ENCODE measurements at places on chromosomes 11 and 22. TPM values are rescaled to one million over a fixed set of nuclear protein-coding genes. Genes with fewer than 3 reads are reported as not detected.

- DNase-seq, result no peak
Measured at GRCh38 chr11:31815711-31816467, 4.8 kb upstream of the PAX6 start.

DNA sequence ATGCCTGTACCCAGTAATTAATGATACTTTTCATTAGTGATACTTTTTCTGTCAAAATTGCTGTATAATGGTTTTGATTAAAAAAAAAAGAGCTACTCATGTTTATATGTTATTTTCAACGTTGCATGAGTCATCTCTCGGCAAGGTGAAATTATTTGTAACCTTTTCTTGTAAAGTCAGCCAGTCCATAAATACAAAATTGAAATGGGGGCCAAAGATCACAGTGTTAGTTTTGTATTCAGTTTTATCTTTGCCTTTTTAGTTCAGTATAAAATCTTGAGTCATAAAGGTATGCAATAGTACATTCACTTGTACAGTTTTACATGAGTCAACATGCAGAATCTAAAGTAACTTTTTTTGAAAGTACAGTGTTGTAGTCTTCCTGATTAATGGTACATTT, 4.3 kb downstream of the ARHGEF12 start:
- DNase-seq, result no peak

- DNase-seq, result no peak
Measured at GRCh38 chr11:125949271-125950177, 3.7 kb downstream of the VSIG10L2 start.

DNA sequence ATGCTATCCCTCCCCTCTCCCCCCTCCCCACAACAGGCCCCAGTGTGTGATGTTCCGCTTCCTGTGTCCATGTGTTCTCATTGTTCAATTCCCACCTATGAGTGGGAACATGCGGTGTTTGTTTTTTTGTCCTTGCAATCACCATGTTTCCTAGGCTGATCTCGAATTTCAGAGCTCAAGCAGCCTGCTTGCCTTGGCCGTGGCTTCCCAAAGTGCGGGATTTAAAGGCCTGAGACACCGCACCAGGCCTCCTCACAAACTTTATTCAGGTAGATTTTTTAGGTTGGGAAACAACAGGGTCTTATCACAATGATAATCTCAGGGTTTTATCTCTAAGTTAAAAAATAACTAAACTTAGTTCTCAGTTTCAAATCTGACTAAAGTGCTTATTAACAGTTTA, 125.4 kb downstream of the LUZP2 start:
- DNase-seq, result no peak

DNA sequence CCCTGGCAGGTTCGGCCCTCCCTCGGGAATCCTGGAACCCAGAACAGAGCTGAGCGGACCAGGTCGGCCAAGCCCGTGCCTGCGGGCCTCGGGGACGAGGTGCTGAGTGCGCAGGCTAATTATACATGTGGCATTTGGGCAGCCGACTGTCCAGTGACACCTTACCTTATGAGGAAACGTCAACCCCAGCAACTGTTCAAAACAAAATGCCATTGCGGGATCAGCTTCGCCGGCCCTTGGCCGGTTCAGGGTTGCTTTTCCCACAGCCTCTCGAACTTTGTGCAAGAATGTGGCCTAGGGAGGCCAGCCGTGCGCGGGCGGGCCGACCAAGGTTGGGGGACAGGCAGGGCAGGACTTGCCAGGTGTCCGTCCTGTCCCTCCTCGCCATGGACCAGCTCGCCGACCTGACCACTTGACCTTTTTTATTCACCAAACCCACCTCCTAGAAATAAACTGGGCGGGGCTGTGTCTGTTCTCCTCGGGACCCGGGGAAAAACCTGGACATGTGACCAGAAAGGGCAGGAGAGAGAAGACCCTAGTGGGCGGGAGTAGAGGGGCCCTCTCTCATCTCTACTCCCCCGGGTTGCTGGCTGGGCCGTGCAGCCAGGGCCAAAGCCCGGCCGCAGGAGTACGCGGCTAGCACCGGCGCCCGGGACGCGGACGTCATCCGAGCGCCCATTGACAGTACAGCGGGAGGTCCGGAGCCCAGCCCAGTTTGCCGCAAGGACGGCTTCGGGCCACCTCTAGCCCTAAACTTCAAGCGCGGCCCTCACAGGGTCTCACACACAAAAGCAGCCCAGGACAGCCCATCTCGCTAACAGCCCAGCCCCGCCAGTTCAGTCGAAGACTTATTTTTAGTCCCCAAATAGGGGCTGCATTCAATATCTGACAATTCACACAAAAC, 134.3 kb upstream of the C11orf58 start:
- DNase-seq, result peak; percentile 81

DNA sequence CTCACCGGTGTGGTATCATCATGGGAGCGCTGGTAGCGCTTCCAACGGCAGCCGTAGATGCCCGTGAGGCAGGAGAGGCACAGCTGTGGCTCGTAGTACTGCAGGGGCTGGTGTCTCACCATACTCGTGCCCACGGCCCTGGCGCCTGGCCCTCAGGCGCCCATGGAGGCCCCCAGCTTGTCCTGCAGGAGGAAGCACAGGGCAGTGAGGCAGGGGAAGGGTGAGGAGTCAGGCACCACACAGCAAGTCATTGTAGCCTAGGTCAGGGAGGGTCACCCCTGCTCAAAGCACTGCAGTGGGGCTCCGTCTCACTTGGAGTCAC, 44.6 kb upstream of the KLHL35 start:
- no peak for DNase-seq

DNA sequence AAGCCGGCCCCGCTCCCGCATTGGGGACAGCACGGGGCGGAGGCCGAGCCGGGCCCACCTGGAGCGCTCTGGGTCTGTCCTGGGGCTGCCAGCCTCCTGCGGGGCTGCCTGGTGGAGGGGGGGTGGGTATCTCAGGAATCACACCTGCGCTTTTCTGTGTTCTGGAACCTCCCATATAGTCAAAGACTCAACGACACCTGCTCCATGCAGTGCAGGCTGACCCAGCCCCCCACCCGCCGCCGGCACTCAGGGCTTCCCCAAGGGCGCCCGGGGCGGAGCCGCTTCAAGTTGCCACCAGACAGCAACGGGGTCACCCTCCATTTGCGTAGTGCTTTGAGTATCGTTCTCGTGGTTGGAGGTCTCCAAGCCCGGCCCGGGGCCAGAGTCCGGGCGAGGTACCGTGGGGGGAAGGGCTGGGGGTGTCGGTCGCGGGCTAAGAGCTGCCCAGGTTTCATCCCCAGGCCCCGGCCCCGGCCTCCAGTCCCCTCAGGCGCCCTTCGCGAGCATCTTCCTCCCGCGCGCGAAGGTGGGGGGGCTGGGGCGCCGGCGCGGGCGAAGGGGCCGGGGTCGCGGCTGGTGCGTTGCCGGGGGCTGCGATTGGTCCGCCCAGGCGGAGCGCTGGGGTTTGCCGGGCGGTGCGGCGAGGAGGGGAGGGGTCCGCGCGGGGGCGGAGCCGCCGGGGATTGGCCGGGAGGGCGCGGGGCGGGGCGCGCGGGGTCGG, 6.6 kb downstream of the TSPAN4 start:
- DNase-seq, result peak; percentile 83

- no peak for DNase-seq
Measured at GRCh38 chr11:93512073-93512475, 31.1 kb downstream of the SMCO4 start.

GRCh38 chr11:61908730-61909316, 8.5 kb downstream of the RAB3IL1 start:
- peak; percentile 68 for DNase-seq

- no peak for DNase-seq
Measured at GRCh38 chr11:75779960-75780359, 11.4 kb downstream of the DGAT2 start.

GRCh38 chr11:3170044-3170755, 5.1 kb upstream of the OSBPL5 start:
- peak; percentile 49 for DNase-seq

DNA sequence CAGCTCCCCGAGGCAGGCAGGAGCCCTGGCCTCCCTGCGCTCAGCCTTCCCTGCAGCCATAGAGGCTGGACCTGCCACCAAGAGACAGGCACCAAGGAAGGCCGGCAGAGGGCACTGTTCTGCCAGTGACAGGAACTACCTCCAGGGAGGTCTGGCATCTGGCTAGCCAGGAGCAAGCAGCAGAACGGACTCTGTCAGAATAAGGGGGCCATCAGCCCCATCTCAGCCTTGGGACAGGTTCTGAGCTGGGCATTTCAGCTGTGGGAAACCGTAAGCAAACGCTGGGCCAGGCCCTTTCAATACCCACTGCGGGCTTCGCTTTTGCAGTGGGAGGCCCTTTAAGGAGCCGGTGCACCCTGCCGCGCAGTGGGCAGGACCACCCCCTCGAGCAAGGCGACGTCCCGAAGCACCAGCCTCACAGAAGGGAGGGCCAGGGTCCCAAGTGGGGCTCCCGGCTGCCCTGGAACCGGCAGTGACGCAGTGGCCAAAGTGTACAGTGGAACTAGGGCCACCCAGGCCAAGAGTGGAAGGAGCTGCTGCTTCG, 18.2 kb downstream of the IFT27 start:
- peak; percentile 91 for DNase-seq

DNA sequence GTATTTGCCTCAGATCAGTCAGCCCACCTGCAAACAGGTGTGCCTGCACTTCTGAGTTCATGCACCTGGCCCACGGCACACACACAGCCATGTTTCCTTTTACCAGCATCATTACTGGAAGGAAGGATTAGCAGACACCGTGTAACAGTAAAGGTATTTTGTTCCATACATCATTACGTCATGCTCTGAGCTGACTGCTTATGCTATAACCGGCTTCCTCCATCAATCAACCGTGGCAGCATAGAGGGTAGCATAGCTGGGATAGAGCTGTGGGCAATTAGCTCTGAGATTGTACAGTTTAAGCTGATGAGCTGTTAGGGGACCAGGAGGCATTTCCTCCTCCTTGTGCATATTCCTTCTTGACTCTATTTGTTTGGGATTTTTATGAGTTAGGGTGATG, 102.4 kb downstream of the ME3 start:
- DNase-seq, result no peak

- DNase-seq, result no peak
Measured at GRCh38 chr11:90447618-90448017, 224.8 kb upstream of the CHORDC1 start.

DNA sequence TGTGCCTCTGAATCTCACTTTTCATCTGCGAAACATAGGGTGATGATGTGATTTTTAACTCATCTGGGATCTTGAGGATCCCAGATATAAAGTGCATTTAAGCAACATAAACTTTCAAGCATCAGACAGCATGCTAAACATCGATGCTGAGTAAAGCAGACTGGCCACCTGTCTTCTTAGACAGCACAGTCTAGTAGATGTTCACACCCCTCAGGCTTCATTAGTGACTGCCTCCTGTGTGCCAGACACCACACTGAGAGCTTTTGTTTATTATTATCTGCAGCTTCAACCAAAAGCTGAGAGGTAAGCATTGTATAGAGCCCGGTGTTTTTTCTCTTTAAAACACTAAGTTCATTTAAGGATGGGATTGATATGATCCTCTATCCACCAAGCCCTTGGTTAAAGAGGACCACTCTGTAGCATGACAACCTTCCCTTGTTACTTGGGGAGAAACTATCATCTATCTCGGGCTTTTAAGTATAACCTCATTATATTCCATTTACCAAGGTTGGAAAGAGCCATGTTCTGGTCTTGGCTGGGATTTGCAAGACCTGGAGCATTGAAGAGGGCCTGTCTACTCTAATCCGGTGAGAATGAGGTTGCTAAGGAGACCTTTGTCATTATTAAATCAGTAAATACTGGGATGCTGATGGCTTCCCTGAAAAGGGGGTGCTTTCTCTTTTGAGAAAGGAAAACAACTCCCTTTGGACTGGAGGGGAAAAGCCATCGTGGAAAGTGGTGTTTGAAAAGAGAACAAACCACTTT, 114.2 kb upstream of the SEZ6L start:
- DNase-seq, result no peak

DNA sequence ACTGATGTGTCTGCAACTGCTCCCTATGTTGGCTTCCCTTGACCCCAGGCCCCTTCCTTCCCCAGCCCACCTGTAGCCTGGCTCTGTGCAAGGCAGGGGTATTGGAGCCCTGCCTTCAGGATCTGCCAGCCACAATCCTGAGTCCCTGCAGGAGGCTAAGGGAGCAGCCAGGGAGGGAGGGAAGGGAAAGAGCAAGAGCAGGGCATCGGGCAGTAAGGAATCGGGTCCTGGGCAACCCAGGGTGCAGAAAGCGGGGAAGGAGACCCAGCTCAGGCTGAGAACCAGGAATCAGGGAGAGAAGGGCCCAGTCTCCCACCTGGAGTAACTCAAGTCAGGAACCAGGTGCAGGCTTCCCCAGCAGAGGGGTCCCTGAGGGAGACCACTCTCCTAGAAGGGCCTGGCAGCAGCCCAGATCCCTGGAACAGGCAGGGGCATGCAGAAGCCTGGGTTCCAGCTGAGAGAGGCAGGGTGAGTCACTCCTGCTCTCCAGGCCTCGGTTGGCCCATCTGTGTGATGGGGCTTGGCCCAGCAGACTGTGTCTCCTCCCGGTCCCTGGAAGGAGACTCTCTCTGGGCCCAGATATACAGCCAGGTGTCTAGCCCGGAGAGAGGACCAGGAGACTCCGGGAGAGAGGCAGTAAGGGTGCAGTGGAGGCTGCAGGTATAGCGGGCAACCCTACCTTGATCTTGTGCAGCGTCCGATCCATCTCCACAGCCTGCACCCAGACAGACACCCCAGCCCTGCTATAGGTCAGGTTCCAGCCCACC, 13.4 kb downstream of the STARD10 start:
- DNase-seq, result no peak

GRCh38 chr11:16743478-16743877, 5.0 kb downstream of the C11orf58 start:
- DNase-seq, result no peak

GRCh38 chr11:69150175-69150574, 5.6 kb upstream of the SMIM38 start:
- DNase-seq, result no peak

GRCh38 chr11:105468154-105468553, 141.7 kb upstream of the GRIA4 start:
- no peak for DNase-seq

Gene LYVE1
- total RNA-seq, result 87.9 TPM

Gene MAPK8IP1
- 5.8 TPM for total RNA-seq

Gene LINC01488
- total RNA-seq, result not detected

Gene GSC2
- not detected for total RNA-seq

Gene EHF
- total RNA-seq, result 0.34 TPM

Gene MAP6
- total RNA-seq, result 6.3 TPM

Gene OR10A6
- not detected for total RNA-seq

Gene APLNR
- 26.4 TPM for total RNA-seq
